ENCODE measurements at places on chromosomes 13 and 19.

DNA sequence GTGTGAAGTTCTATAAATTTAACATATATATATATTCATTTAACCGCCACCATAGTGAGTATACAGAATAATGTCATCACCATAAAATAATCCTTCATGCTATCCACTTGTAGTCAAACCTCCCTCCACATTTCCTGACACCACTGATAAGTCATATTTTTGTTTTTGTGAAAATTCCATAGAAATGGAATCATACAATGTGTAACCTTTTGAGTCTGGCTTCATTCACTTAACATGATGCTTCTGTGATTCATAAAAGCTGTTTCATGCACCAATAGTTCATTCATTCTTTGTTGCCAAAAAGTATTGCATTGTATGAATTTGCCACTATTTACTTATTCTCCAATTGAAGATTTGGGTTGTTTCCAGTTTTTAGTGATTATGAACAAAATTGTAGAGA, 497.5 kb upstream of the PCDH20 start:
- no peak for DNase-seq

DNA sequence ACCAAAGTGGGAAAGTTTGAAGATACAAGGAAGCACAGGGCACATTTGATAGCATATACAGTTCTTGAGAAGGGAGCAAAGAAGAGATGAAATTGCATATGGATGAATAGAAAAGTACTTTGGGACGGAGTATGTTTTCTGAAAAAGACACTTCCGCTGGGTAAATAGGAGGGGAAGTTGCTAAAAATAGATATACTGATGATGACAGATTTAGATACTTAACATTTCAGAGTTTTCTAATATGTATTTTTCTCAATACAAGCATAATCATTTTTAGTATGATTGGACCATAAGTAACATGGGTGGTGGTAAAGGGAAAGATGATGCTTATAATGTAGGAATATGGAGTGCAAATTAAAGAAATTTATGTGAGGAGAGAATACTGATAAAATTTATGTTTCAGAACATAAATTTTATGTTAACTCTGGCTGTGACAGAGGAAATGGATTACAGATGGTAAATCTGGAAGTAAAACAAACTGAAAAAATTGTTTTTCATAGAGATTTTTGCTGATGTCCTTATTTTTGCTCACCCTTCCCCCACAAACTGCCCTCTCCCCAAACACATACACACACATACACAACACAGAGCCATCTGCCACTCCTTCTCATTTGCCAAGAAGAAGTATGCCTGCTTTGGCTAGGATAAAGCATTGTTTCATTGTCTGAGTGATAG, 583.9 kb upstream of the MIR17HG start:
- DNase-seq = no peak

DNA sequence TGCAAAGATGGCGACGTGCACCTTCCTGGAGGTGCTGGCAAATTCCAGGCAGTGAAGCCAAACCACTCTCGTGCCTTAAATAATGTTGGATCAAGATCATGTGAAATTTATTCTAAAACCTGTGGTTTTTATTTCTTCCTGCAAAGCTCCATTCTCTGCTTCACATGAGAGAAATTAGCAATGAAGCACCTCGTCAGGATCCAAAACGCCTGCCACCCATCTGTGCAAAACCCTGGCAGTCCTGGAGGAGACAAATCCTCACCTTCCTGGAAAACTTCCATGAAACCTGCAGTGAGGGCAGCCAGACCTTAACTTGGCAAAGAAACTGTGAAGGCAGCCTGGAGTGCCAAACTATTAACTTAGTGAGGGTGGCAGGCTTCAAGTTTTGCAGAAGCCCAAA, 47.6 kb downstream of the CHST8 start:
- DNase-seq = no peak

DNA sequence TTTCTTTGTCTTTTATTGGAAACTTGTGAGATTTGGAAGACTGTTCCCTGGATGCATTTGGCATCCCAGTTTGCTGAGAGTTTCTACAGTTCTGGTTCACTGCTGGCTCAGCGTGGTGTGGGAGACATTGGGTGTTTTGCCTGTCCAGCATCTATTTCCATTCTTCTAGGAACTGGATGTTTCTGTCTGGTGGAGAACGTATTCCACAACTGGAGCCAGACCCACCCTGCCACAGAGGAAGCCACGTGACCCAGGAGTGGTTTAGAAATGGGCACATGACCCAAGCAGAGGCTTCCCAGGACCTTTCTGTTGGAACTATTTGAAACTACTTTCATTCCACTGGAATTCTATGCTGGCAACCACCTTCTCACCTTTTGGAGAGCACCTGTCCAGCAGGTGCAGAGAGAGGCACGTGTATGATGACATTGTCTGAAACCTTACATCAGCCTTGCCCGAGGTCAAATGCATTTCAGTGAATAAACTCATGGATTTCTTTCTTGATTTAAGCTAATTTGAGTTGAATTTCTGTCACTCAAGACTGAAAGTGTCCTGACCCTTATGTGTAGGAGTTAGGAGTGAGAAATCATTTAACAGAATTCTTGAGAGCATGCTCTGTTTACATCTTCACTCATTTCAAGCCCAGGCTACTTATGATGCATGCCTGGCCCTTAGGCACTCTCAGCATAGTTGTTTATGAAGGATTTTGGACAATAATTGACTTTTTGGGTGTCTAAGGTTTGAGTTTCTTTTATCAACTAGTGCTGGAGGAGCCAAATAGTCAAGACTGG, 121.8 kb downstream of the AKAP11 start:
- no peak for DNase-seq

DNA sequence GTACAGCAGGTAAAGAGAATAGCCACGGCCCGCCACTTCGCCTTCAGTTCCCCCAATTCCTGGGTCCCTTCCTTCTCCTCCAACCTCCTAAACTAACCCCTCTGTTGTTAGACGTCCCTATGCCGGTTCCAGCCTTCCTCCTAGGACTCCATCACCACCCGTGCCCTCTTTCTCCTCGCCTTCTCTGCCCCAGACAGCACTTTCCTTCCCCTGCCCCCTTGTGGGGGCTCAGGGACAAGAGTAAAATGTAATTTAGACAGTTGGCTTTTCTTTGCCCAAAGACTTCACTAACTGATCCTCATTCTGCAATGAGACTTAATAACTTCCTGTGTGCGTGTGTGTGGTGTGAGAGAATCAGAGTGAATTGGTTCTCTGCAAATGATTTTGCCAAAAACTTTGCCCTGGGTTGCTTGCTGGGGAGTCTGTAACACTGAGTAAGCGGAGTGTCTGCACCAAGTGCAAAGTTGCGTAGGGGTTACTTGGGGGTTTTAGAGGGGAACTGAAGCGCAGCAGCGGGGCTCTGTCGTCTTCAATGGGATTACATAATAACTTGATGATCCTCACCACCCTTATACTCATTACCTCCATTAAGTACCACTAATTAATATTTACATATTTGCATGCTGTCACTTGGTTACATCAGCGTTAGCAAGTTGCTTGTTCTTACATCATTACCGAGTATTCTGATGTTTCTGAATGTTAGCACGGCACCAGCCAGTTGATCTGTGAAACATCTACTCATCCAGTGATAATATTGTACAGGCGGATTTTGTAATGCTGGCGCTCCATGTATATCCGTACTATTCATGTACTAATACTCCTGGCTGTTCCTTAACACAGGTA, 19.9 kb upstream of the SGCG start:
- DNase-seq = no peak

GRCh38 chr13:110067355-110068175, 239.4 kb downstream of the COL4A1 start:
- no peak for DNase-seq

DNA sequence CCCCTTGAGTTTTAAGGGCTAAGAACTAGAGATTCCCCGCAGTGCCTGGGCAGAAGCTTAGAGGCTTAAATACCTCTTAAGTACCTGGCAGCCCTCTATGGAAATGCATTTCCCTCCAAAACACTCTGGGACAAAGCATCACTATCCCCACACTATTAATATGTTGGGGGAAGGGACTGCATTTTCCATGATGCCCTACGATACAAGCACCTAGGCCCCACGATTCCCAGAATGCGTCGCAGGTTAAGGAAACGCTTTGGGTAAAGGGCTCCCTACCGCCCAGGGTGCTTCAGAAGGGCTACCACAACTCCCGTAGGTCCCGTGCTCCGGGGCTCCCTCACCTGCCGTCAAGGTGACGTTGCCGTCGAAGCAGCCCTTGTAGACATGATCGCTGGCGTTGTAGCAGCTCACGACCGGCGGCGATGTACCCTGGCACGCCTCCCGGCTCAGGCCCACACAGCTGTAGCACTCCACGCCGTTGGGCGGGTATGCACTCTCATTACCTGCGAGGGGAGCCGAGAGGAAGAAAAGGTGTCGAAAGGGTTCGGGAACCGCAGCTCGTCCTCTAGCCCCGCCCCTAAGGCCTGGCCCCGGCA, 2.5 kb downstream of the LYPD3 start:
- DNase-seq = no peak

DNA sequence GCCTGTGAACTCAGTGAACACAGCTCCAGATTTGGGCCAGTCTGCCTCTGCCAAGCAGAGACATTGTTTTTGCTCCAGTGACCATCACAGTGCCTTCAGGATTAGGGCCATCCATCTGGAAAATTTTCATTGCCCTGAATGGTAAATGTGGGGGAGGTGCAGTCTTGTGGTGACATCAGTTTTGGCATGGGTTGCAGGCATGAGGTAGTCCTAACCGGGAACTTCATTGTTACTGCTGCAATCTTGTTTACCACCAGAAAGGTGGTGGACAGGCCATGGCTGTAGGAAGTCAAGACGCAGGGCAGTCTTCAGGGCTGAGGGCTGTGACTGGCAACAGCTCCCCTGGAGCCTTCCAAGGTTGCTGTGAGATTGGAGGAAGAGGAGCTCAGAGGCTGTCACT, 55.2 kb downstream of the SPATA13 start:
- no peak for DNase-seq

GRCh38 chr19:42301646-42302203, at the start of gene PRR19:
PRR19 (plus strand) TSS chr19:42302132; CDS start chr19:42309585, 7,453 bp downstream.
- no peak for DNase-seq

GRCh38 chr13:73433890-73434289, 375.1 kb downstream of the KLF5 start:
- no peak for DNase-seq

DNA sequence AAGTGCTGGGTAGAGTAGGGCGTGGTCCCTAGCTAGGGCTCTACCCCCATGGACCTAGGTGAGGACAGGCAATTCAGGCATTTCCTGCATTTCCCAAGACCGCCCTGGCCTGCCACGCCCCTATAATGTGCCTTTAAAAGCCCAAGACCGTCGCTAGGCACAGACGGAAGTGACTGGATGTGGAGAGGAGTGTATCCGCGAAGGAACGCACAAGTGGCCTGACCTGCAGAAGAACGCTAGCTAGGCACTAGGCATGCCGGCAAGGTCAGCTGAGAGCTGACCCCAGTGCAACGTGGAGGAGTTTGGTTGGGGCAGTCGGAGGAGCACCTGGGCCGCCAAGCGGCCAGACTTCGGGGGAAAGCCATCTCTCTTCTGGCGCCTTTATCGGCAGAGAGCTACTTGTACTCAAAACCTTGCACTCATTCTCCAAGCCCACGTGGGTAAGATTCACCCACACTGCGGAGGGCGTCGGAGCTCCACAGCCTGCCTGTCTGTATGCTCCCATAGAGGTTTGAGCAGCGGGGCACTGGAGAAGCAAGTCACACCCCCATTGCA, 370.0 kb downstream of the FGF9 start:
- DNase-seq = no peak

DNA sequence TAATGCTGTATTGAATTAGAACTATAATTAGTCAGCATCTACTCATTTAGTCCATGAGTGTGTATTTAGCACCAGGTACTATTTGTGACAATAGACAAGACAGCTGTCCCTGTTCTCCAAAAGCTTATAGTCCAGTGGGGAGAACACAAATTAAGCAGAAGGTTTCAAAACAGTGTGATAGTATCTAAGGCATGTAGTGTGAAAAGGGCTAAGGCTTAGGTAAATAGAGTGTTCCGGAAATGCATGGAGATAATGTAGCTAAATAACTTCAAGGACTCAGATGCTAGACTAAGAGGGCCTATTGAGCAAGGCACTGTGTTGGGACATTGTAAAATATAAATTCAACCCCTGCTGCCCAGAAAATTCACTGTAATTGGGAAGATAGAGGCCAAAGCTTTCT, 144.1 kb upstream of the MIR17HG start:
- DNase-seq = no peak

DNA sequence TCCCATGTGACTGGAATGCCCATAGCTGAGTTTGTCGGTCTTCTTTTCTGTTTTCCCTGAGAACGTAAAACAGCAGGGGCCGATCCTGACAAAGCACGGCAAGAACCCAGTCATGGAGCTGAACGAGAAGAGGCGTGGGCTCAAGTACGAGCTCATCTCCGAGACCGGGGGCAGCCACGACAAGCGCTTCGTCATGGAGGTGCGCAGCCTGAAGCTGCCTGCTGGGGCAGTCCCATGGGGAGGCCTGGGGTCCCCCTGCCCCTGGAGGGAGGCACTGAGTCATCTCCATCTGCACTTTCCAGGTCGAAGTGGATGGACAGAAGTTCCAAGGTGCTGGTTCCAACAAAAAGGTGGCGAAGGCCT, 18.2 kb upstream of the QTRT1 start:
- no peak for DNase-seq
